ENCODE measurements at places on chromosomes 7 and 10.

DNA sequence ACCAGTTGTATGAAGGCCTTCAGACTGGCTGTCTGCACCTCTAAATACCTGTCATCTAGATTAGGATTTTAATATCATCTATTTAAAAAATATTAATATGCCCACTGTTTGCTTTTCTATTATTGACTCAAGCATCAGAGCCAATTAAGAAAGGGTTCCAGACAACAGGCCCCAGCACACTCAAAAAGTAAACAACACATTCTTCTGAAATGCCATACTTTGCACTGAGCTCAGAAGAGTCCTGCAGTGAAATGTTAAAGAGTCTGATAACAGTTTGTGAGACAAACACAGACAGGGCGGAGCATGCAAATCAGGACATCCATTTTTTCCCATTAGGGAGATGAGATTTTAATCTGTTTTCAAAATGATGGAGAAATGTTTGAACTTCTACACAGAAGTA lies 45.9 kb upstream of the KLF6 start:
- no peak for DNase-seq

- DNase-seq, result no peak
Observed at GRCh38 chr10:79137826-79138225, 69.1 kb downstream of the ZMIZ1 start.

GRCh38 chr7:86091369-86091768 lies 552.3 kb upstream of the GRM3 start:
- DNase-seq, result no peak

- DNase-seq, result no peak
Observed at GRCh38 chr10:100978901-100979195, 8.4 kb downstream of the MRPL43 start.

- no peak for DNase-seq
Observed at GRCh38 chr10:128084364-128084763, 41.9 kb downstream of the MKI67 start.

DNA sequence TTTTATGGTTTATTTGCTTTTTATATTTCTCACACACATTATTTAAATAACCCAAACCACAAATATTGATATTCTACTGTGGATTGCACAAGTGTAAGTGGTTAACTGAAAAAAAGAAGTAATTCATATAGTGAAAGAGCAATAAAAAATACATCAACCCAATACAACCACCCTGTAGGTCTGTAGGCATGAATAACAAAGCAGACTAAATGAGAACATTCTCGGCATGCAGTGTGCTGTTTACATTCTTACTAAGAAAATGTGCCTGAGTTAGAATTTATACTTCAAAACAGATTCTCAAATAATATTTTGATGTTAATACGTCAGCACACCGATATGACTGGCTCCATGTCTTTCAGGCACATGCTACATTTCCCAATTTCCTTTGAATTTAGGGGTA lies 660.8 kb downstream of the MAGI2 start:
- no peak for DNase-seq

DNA sequence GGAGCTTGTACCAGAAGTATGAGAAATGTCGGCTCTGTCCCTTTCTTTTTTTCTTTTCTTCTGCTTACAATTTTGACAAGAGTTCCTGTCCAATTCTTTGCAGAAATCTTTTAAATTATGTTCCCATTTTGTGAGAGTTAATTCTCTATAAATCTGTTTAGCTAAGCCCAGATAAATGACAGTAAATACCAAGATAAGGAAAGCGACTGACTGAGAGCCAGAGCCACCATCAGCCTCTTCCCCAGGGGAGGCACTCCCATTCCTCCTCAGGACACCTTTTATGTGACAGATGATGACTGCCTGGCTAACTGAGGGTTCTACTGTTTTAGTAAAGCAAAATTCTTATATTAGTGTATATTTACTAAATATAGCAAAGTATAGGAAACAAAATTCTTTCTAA lies 6.9 kb upstream of the GGCT start:
- DNase-seq, result no peak

GRCh38 chr7:33892945-33893344 lies 12.4 kb upstream of the BMPER start:
- no peak for DNase-seq

- DNase-seq, result no peak
Observed at GRCh38 chr10:74153123-74153522, 2.1 kb downstream of the ADK start.

DNA sequence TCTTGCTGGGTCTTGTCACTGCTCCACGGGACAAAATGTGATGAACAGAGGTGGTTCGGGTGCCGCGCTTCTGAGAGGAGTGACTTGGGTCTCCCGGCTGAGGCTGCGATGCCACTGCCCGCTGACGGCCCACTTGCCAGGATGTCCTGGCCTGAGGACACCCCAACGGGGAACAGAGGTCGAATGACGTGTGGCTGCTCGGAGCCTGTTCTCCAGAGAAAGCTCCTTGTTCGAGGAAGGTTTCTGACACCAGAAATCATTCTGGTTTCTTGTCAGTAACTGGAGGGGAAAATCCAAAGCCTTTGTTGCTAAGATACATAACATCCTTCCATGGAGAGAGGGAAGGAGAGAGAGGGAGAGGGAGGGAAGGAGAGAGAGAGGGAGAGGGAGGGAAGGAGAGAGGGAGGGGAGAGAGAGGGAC lies 236.4 kb downstream of the WDR37 start:
- DNase-seq, result no peak

DNA sequence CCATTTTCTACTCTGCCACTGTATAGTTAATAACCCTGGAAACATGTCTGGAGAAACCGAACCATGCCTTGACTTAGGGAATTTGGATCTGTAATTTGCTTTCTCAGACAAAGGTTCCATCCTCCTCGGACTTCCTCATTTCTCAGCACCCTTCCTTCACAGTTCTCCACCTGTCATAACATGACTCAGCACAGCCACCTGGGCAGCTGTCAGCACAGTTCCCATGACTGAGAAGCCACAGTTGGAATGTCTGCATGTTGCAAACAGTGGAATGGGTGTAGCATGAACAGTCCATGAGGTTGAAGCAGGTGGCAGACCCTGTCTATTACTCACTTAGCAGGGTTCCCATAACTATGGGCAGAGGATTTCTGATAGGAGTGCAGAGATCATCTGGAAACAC lies 634 bp upstream of the OR9A4 start:
- no peak for DNase-seq

DNA sequence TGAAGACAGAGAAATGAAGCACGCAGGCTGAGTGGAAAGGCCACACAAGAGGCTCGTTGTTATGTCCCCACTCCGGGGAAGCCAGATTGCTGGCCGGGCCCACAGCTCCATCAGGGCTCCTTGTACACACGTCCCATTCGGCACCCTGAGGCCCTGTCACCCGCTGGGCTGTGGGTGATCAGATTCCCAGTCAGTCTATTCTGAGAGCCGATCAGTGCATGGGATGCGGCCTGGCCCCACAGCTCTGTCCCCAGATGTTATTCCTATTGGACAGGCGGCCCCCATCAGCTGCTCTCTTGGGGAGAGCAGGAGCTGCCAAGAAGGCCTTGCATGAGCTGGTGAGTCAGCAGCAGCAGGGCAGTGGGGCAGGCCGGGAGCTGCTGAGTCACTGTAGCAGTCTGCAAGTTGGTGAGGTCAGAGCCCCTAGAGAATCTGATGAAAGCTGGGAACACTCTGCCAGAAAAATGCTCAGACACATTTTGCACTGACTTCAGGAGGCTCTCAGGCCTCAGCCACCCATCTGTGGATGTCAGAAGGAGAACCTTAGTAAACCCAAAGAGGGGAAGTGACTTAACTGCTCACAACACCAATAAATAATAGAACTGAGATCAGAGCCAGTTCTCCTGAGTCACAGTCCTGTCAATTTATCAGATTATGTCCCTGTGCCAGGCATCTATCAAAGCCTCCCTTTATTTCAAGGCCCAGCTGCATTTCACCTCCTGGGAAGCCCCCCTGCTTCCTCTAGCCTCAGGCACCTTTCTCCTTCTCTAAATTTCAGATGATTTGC lies 9.4 kb upstream of the PSAP start:
- DNase-seq, result peak; percentile 10

- DNase-seq, result no peak
Observed at GRCh38 chr10:128258421-128258976, 132.3 kb upstream of the MKI67 start.

DNA sequence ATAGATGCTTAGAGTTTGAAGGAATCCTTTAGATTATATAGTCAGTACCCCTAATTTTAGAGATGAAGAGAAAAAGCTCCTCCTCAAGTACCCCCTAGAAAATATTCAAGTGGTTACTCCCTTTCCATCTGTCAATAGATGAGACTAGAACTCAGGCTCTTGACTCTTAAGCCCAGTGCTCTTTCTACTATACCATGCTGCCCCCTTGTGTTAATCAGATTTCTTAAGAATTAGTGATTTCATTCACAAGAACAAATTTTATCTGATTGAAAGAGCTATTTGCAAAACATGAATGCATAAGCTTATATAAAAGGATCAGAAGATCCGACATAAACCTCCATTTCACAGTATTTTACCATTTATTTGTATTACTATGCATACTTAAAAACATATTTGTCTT lies 179.3 kb downstream of the TFEC start:
- DNase-seq, result peak; percentile 52

- no peak for DNase-seq
Observed at GRCh38 chr7:134928554-134928953, 57.8 kb upstream of the AGBL3 start.

DNA sequence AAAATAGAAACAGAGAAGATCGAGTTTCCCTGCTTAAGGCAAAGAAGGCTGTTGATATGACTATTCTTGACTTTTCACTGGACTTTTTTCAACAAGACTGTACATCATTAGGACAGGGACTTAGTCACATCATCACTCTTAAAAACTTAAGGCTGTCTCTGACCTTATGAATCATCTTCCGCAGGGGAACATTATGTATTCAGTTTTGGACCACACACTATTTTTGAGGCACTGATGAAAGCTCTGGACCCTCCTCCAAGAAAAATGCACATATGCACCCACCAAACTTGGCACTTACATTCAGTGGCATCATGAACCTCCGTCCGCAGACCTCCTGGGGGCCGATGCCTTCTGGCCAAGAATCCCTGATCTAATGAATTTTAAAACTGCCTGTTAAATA lies 96.4 kb downstream of the CALD1 start:
- no peak for DNase-seq

DNA sequence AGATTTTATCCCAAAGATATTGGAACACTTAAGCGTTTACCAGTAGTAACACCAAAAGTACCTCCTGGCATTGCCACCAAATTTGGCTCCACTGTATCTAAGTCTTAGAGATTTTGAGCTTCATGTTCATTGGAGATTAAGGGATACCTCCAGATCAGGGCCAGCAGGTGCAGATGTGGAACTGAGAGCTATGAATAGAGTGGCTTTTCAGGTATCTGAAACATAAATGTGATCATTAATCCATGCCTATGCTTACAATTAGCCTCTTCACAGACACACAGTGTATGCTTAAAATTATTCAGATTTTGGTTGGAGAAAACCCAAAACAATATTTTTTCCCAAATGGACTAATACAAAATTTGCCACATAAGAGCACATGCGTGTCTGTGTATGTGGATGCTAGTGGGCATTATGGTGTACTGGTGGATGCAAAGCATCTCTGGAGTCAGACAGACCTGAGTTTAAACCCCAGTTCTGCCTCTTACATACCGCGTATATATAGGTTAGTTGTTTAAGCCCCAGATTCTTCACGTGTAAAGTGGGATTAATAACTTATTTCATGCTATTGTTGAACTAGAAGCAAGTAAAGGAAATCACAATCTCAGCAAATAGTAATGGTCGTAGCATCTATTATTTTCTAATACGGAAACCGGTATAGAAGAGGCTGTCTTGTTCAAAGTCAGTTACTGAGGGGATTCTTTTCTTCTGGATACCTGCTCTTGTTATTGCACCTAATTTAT lies 6.8 kb upstream of the LRRC4 start:
- DNase-seq, result no peak

DNA sequence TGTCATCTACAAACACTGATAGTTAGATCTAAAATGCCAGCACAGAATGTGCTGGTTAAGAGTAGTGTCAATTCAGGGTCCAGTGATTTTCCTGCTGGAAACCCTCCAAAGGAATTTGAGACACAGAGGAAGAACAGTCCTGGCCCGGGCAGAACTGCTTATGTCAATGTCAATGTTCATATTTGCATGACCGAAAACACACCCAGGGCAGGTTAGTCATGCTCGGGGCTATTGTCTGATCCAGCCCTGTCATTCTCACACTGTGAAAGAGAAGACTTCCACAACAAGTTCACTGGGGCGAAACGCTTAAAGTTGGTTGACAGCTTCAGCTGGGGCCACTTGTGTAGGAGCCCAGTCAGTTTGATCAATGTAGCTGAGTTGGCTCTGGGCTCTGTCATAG lies 139.3 kb downstream of the C1GALT1 start:
- no peak for DNase-seq

DNA sequence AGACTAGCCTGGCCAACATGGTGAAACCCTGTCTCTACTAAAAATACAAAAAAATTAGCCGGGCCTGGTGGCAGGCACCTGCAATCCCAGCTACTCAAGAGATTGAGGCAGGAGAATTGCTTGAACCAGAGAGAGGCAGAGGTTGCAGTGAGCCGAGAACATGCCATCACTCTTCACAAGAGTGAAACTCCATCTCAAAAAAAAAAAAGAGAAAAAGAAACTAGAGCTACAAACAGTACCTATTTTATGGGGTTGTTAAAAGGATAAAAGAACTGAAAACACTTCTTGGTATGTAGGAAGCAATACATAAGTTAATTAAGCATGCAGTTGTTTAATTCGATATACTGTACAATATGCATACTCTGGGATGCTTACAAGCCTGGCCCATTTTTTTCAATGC lies 216.9 kb downstream of the SORCS1 start:
- no peak for DNase-seq

DNA sequence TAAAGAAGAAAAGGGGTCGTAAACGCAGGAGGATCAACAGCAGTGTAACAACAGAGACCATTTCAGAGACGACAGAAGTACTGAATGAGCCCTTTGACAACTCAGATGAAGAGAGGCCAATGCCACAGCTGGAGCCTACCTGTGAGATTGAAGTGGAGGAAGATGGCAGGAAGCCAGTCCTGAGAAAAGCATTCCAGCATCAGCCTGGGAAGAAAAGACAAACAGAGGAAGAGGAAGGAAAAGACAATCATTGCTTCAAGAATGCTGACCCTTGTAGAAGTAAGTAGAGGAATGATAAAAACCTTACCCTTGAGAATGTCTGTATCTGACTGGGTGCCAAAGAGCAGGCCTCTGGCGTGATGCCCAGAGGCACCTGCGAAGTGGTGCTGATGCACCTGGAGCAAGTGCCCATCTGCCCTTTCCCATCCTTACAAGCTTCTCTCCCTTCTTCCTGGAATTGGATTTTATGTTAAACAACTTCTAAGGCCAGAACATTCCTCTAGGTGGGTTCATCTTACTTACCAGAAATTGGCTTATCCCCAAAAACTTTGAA lies 86.4 kb upstream of the SAMD8 start:
- DNase-seq, result no peak

DNA sequence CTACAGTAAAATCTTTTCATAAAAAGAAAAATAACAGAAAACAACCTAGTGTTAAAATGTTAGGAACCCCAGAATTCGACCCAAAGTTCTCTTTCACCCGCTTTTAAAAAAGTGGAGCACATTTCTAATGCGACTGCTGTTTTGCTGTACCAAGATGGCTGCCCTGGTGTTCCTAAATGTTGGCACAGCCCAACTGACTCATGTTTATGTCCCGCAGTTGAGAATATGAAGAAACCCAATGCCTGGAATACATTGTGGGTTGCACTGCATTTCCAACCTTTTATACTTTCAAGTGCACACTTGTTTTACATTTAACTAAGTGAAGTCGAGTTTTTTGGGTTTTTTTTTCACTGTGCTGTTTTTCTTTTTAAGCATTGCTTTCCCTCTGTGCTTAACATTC lies 944 bp downstream of the STEAP1B start:
- no peak for DNase-seq

GRCh38 chr10:108496106-108496505 lies 1331.6 kb upstream of the SORCS1 start:
- DNase-seq, result no peak

Measured in NCI-H2081 treated with DMSO at 0.1 percent for 48 hours (cell line).